ENCODE measurements at places on chromosomes 1 and 21. TPM values are rescaled to one million over a fixed set of nuclear protein-coding genes. Genes with fewer than 3 reads are reported as not detected.
A peak's percentile ranks its signal among the peaks of the same experiment; 100 is the strongest.

TMEM125 gene
- not detected for total RNA-seq

AMY2A gene
- total RNA-seq: not detected

MCOLN2 gene
- total RNA-seq: not detected

SPRR1A gene
- total RNA-seq: not detected

OR10Z1 gene
- total RNA-seq: not detected

DNA sequence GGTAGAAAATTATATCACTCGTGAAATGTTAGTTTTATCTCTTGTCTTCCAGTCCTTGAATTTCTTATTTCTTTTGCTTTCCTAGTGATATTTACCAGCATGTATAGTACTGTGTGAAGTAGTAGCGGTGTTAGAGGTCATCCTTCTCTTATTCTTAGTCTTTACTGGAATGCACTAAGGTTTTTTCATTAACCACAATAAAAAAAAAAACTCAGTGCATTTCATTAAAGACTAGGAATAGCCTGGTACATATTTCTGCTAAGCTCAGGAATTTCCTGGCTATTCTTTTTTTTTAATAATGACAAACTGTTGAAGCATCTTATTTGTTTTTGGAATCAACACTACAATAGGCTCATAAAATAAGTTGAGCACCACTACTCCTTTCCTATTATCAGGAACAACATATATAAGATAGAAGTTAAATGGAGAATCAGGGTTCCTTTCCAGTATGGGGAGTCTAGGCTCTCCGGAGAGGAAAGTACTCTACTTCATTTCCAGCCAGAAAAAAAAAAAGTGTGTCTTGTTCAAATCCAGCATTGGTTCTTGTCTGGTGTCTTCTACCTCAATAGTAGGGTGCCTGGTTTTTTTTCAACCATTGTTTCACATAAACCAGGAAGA, 60.0 kb downstream of the TNFSF18 start:
- H3K4me3 ChIP-seq: no peak overlapping the region
- H3K27ac ChIP-seq: no peak overlapping the region
- no peak for DNase-seq
- H3K27me3 ChIP-seq: no peaks in the 10 kb centered on the region
- H3K36me3 ChIP-seq: no peaks in the 10 kb centered on the region
- H3K4me1 ChIP-seq: no peaks in the 10 kb centered on the region

DNA sequence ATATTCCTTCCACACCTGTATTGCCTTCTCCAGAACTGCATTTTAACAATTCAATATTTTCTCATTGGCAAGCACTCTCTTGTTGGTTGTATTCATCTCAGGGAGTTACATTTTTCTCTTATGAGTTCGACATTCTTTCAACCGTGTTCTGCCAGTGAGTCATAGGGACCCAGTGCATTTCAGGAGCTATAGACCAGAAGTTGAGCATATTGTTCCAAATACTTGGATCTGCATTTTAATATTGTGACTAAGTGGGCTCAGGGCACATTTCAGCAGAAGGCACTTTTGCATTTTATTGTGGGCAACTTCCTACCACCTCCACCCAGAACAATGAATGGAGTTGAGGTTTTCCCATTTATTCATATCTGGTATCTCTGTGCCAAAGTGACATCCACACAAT, 132.8 kb downstream of the TNFSF18 start:
- H3K4me1 ChIP-seq: no peaks in the 10 kb centered on the region
- H3K4me3 ChIP-seq: no peak overlapping the region
- no peak for DNase-seq
- no peak overlapping the region for H3K27ac ChIP-seq
- H3K27me3 ChIP-seq: no peaks in the 10 kb centered on the region
- peaks cover 7% of the 10 kb centered on the region for H3K36me3 ChIP-seq

- H3K4me1 ChIP-seq: peaks cover 3% of the 10 kb centered on the region
- no peak overlapping the region for H3K27ac ChIP-seq
- no peak for DNase-seq
- no peak overlapping the region for H3K4me3 ChIP-seq
- peaks cover 4% of the 10 kb centered on the region for H3K27me3 ChIP-seq
- H3K36me3 ChIP-seq: no peaks in the 10 kb centered on the region
Measured at GRCh38 chr1:17195731-17196130, 9.2 kb upstream of the PADI1 start.

- peaks cover 3% of the 10 kb centered on the region for H3K4me1 ChIP-seq
- H3K36me3 ChIP-seq: no peaks in the 10 kb centered on the region
- no peak overlapping the region for H3K27ac ChIP-seq
- no peak overlapping the region for H3K4me3 ChIP-seq
Measured at GRCh38 chr21:35853321-35854239, 206.7 kb downstream of the SETD4 start.

DNA sequence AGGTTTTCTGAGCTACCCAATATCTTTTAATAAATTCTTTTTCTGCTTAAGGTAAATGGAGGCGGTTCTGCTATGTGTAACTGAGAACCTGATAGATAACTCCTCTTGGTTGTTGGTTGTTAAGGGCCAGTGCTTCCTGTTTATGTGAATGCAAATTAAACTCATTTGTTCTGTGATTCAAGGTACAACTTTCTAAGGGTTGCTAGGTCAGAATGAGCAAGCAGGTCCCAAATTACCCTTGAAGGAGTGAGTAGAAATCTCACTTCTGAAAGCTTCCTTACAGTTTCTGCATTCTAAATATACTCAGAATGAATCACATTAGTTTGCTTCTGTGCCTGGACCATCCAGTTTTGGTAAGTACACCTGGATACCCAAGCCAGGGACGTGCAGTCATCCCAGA, 15.5 kb upstream of the FAM78B start:
- H3K27me3 ChIP-seq: peaks cover 2% of the 10 kb centered on the region
- peaks cover 6% of the 10 kb centered on the region for H3K36me3 ChIP-seq
- H3K4me1 ChIP-seq: peaks cover 4% of the 10 kb centered on the region
- no peak overlapping the region for H3K4me3 ChIP-seq
- no peak for DNase-seq
- H3K27ac ChIP-seq: no peak overlapping the region

- H3K4me3 ChIP-seq: no peak overlapping the region
- H3K4me1 ChIP-seq: peaks cover 9% of the 10 kb centered on the region
- no peaks in the 10 kb centered on the region for H3K36me3 ChIP-seq
- H3K27ac ChIP-seq: no peak overlapping the region
Measured at GRCh38 chr1:232650845-232651244, 20.9 kb upstream of the SIPA1L2 start.

DNA sequence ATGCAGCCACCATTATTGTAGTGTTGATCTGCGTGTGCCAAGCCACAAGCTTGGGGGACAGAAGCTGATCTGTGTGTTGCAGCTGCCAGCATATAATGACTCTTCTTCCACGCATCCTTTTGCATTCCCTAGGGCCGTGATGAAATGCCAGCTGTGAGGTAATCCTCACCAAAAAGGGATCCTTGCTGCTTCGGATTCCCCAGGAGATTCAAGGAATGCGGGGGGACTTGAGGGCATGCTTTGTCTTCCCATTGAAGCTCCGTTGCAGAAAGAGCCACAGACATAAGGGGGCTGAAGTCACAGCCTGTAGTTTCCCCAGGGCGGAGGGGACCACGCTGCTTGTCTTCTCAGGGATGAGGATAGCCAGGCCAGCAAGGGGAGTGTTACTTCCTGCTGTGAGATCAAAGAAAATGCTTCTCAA, 281.6 kb upstream of the FMN2 start:
- peaks cover 16% of the 10 kb centered on the region for H3K4me1 ChIP-seq
- H3K27me3 ChIP-seq: peaks cover 2% of the 10 kb centered on the region
- H3K36me3 ChIP-seq: no peaks in the 10 kb centered on the region

DNA sequence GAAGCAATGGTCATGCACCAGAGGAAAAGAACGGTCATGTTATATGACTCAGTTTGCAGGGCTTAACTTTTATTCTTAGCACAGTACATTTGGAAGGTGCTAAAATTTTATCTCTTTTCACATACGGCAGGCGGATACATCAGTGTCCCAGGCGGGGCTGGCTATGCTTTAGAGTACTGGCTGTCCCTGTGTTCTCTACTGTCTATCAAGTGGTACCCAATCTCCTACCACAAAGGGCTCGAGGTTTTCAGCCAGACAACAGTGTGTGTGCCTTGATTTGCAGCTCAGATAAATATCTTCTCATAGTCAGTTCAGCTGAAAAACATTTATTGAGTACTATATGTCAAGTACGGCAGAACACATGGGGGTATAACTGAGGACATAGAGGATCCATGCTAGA, 65.3 kb downstream of the URB2 start:
- no peak overlapping the region for H3K27ac ChIP-seq
- H3K4me1 ChIP-seq: peaks cover 35% of the 10 kb centered on the region
- H3K4me3 ChIP-seq: no peak overlapping the region
- no peaks in the 10 kb centered on the region for H3K36me3 ChIP-seq

- DNase-seq: no peak
- H3K4me3 ChIP-seq: no peak overlapping the region
- no peak overlapping the region for H3K27ac ChIP-seq
- H3K4me1 ChIP-seq: peaks cover 33% of the 10 kb centered on the region
Measured at GRCh38 chr1:81878538-81878937, 77.8 kb downstream of the ADGRL2 start.

GRCh38 chr1:110555807-110556470, 37.0 kb upstream of the KCNA10 start:
- peaks cover 7% of the 10 kb centered on the region for H3K27me3 ChIP-seq
- H3K4me1 ChIP-seq: no peaks in the 10 kb centered on the region
- peaks cover 9% of the 10 kb centered on the region for H3K36me3 ChIP-seq
- no peak for DNase-seq
- H3K4me3 ChIP-seq: no peak overlapping the region

- H3K4me1 ChIP-seq: peaks cover 11% of the 10 kb centered on the region
- peak overlapping the region; percentile 90 for H3K4me3 ChIP-seq
- peak overlapping the region; percentile 86 for H3K27ac ChIP-seq
- H3K27me3 ChIP-seq: peaks cover 7% of the 10 kb centered on the region
- H3K36me3 ChIP-seq: peaks cover 18% of the 10 kb centered on the region
Measured at GRCh38 chr21:42975886-42976608, 1.7 kb downstream of the PKNOX1 start.

Data from glutamatergic neuron (in vitro differentiated cells).